Keratinocyte (primary cell): ENCODE measurements at places on chromosomes 3 and 15. TPM values are rescaled to one million over a fixed set of nuclear protein-coding genes. Genes with fewer than 3 reads are reported as not detected.

Gene JAGN1
- 45.1 to 61.1 TPM (median 48.0 TPM) in 3 replicates for polyA plus RNA-seq

Gene PLSCR2
- polyA plus RNA-seq = not detected in 3 replicates

Gene SLC2A2
- not detected in 3 replicates for polyA plus RNA-seq

Gene TTC21A
- polyA plus RNA-seq = 1.1 to 2.4 TPM (median 1.3 TPM) in 3 replicates

Gene MUC4
- polyA plus RNA-seq = not detected in 3 replicates

Gene RPL32
- polyA plus RNA-seq = 2,329 to 2,828 TPM (median 2,534 TPM) in 3 replicates

- no peak for DNase-seq
- no peaks in the 10 kb centered on the region for H3K27me3 ChIP-seq
- H3K27ac ChIP-seq = no peak overlapping the region
- H3K4me1 ChIP-seq = no peaks in the 10 kb centered on the region
- no peaks in the 10 kb centered on the region for H3K36me3 ChIP-seq
Measured at GRCh38 chr3:46222435-46223161, 14.5 kb upstream of the CCR1 start.

DNA sequence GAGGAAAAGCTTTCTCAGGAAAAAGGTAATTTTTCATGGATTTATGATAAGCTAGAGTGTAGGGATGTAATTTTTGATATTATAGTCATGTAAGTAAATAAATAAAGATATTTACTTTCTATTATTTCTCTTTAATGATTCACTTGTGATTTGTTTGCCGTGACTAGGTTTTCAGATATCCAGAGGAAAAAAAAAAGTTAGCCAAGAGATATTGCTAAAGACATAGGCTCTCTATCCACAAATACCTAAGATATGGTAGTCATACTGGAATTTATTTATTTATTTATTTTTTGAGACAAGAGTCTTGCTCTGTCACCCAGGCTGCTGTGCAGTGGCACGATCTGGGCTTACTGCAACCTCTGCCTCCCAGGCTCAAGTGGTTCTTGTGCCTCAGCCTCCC, 59.9 kb downstream of the AP4E1 start:
- no peak for DNase-seq
- H3K36me3 ChIP-seq = peaks cover 3% of the 10 kb centered on the region
- H3K27me3 ChIP-seq = no peaks in the 10 kb centered on the region
- H3K4me1 ChIP-seq = no peaks in the 10 kb centered on the region
- H3K4me3 ChIP-seq = no peak overlapping the region
- H3K27ac ChIP-seq = no peak overlapping the region

DNA sequence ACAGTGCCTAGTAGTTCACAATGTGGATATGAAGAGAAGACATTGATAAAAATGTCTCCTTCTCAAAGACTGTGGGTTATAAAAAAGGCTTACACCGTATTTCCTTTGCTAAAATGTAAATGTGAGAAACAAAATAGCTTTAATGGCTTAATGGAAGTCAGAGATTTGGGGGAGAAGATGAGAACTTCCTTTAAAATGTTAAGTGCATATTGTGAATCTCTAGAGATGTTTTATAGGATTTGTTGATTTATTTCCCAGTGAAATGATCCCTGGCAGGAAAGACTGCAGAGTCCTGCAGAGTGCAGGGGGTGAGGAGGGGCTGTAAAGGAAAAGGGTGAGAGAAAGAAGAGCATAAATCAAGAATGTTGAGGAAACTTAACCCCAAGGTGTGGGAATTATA, 305.1 kb downstream of the GAP43 start:
- no peaks in the 10 kb centered on the region for H3K36me3 ChIP-seq
- no peak for DNase-seq
- no peaks in the 10 kb centered on the region for H3K4me1 ChIP-seq
- H3K27ac ChIP-seq = no peak overlapping the region
- no peak overlapping the region for H3K4me3 ChIP-seq

DNA sequence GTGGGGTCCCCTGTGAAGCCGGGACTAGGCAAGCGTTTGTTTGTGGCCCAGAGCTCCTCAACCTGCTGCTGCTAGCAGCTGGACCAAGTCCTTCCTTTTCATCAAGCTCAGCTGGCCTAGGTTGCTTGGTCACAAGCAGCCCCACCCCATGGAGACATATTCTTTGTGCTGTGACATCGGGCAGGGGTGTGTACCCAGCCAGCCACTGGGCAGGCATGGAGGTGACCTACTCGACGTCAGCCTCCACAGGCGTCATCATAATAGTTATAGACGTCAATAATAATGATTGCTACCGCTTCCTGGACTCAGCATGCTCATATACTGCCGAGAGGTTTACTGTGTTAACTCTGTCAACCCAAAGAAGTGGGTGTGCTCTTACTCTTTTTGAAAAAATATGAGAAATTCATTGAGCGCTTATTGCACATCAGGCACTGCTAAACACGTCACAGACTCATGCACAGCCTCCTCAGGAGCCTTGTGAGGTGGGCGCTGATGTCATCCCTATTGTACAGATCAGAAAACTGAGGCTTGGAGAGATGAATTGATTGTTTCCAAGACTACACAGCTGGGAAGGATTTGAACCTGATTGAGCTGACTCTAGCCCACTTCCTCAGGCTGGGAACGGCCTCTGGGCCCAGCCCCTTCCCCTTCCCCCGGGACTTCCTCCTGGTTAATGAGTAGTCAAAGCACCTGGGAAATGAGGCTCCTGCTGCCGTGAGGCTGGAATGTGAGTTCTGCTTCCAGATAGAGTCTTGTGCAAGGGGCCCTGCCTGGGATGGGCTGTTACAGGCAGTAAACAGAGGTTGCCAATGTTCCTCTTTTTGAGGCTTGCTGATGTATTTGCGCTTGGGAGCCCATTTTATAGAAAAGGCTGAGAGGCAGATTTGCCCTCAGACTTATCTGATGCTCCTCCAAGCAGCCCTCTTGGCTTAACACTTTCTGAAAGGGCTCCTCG, 16.2 kb downstream of the SLC6A6 start:
- H3K27me3 ChIP-seq = no peaks in the 10 kb centered on the region
- H3K36me3 ChIP-seq = no peaks in the 10 kb centered on the region
- no peak overlapping the region for H3K27ac ChIP-seq
- DNase-seq = no peak

DNA sequence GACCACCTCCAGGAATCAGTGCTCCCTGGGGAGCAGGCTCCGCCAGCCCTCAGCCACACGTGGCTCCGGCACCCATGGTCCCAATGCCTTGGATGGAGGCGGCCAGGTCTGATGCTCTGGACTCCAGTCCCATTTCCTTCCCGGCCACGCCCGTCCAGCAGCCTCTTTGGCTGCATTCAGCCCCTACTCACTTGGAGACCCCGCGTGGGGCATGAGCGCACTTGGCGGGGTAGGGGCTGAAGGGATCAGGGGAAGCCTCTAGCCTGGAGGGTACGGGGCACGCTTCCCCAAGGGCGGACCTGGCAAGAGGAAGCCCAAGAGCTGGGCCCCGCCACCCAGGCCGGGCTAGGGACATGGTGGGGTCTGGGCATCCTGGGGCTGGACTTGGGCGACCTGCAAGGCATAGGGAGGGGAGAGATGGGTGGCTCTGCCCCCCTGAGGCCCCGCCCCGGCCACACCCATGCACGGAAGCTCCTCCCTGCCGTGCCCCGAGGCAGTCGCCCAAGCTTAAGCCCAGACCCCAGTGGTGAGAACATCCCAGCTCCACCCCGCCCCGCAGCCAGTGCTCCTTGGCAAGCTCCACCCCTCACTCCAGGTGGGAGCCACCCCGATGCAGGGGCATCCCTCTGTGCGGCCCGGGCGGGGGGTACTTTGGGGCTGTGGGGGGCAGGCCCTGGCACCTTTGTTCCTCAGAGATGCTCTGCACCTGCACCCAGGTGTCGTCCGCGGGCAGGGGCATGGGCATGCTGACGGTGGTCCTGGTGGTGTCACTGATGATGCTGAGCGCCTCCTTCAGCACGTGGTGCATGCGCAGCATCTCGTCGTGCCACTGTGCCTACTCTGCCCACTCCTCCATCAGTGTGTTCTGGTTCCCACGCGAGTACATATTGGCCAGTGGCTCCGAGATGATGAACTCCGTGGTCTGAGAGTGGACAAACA, 163.5 kb downstream of the GOLGA6L4 start:
- H3K27me3 ChIP-seq = no peaks in the 10 kb centered on the region
- no peak overlapping the region for H3K4me3 ChIP-seq
- no peaks in the 10 kb centered on the region for H3K36me3 ChIP-seq

DNA sequence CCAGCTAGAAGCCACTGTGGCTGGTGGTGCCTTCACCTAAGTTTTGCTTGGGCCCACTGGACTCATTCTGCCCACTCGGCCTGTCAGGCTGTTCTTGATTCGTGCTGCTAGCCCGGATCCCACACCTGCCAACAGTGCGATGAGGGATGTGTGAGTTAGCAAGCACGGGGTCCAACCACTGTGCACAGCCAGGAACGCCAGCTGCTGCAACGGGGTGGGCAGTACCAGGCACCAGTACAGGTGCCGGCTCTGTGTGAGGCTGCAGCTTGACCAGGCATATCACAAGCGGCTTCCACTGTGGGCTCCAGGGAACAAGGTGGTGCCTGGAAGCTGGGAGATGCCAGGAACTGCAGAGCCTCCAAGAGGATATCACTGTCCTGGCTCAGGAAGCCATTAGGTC, 481.2 kb downstream of the OTOL1 start:
- H3K27me3 ChIP-seq = no peaks in the 10 kb centered on the region
- H3K36me3 ChIP-seq = no peaks in the 10 kb centered on the region
- H3K27ac ChIP-seq = no peak overlapping the region
- H3K4me3 ChIP-seq = no peak overlapping the region

- no peak overlapping the region for H3K4me3 ChIP-seq
- no peaks in the 10 kb centered on the region for H3K4me1 ChIP-seq
- H3K36me3 ChIP-seq = no peaks in the 10 kb centered on the region
Measured at GRCh38 chr3:155704771-155705559, 39.9 kb downstream of the PLCH1 start.

DNA sequence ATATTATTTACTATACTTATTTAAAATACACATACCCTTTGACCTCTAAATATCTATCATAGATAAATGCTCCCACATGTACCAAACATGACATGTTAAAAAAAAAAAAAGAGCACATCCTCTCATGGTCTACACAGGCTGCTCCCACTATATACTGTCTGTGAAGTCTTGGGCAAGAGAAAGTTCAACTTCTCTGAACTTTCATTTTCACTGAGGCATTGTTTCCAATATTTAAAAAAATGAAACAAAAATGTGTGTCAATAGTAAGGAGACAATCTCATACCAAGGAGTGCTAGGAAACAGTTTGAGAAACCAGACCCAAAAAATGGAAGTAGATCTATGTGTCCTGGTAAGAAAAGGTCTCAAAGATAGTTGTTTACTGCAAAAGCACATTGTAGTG, 29.3 kb downstream of the SLC4A7 start:
- H3K27me3 ChIP-seq = no peaks in the 10 kb centered on the region
- H3K27ac ChIP-seq = no peak overlapping the region
- no peaks in the 10 kb centered on the region for H3K4me1 ChIP-seq
- DNase-seq = no peak

- DNase-seq = no peak
- no peaks in the 10 kb centered on the region for H3K27me3 ChIP-seq
- H3K4me3 ChIP-seq = no peak overlapping the region
- no peak overlapping the region for H3K27ac ChIP-seq
Measured at GRCh38 chr15:91857772-91858171, 4.3 kb downstream of the SLCO3A1 start.

DNA sequence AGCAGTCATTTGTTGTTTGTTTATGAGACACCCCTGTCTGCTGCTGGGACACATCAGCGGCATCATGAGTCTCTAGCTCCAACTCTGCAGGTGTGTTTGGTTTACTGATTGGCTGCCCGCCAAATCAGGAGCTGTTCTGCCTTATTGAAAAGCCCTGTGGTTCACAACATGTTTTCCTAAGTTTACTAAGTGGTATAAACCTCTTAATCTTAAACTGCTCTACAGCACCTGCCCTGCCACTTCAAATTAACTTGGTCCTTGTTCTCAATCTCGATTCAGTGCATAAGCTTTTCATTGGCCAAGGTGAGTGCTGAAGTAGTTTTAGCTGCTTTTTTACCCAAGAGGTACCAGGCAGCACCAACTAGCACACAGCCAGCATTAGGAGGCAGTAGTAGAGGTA, 77.8 kb upstream of the WDR72 start:
- DNase-seq = no peak
- no peaks in the 10 kb centered on the region for H3K4me1 ChIP-seq
- H3K27me3 ChIP-seq = no peaks in the 10 kb centered on the region
- no peak overlapping the region for H3K4me3 ChIP-seq
- no peaks in the 10 kb centered on the region for H3K36me3 ChIP-seq
- no peak overlapping the region for H3K27ac ChIP-seq
